ENCODE measurements at places on chromosomes 12 and 14. TPM values are rescaled to one million over a fixed set of nuclear protein-coding genes. Genes with fewer than 3 reads are reported as not detected.

- no peak for DNase-seq
These were observed 175.4 kb downstream of the SLC25A21 start for GRCh38 chr14:36996857-36997590.

- no peak for DNase-seq
These were observed 34.3 kb downstream of the KLRD1 start for GRCh38 chr12:10341892-10342509.

GRCh38 chr14:37969511-37969979 is 238.2 kb upstream of the SSTR1 start:
- DNase-seq: no peak

KCNH5 gene
- not detected for total RNA-seq

SLCO1A2 gene
- total RNA-seq: not detected

DNA sequence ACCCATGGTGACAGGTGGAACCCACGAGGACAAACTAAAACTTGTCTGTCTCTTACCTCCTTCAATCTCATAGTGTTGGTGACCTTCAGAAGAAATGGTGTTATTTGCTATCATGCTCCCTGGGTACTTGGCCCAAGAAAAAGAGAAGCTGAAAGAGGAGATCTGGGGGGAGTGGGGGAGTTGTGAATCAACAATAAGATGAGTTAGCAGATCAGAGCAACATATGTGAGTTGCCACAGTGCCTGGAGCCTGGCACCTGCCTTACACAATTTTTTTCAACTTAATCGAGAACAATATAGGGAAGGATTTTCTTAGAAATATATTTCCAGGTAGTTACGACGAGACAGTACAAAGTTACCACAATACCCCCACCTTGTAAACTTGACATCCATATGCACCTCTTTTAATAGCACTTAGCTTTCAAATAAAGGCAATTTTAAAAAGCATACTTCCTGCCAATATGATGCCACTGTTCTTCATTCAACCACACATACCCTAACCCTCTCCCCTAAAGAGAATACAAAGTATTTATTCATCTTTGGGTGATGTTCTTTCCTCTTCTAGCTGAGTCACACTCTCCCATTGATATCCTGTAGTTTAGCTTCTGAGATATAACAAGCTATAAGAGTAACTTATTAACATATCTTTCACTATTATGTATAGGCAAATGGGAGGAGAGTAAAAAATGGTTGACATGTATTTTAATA is 424.1 kb upstream of the OR4E1 start:
- no peak for DNase-seq

Data from endothelial cell of umbilical vein (primary cell).